ENCODE measurements at places on chromosomes 1 and 21. TPM values are rescaled to one million over a fixed set of nuclear protein-coding genes. Genes with fewer than 3 reads are reported as not detected.

- H3K4me1 ChIP-seq = no peaks in the 10 kb centered on the region
- H3K27me3 ChIP-seq = no peaks in the 10 kb centered on the region
- H3K4me3 ChIP-seq = no peak overlapping the region
- H3K27ac ChIP-seq = no peak overlapping the region
- H3K36me3 ChIP-seq = peaks cover 53% of the 10 kb centered on the region
These were observed 9.1 kb upstream of the SYTL1 start for GRCh38 chr1:27332536-27333281.

DNA sequence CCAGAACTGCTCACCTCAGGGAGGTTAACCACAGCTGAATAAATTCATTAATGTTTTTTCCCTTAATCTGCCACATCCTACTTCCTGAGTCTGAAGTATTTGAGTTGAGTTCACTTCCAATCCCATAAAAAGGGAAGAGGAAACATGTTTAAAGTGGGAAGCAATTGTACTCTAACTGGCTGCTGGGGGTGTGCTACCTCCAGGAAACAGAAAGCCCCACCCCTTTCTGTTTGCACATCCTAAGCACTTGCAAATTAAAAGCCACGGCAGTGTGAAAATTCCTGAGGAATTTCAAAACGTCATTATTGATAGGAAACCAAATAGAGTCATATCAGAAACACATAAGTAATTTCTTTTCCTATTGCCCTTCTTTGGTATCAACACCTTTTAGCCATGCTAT lies 307.0 kb upstream of the NR5A2 start:
- no peaks in the 10 kb centered on the region for H3K4me1 ChIP-seq
- no peak overlapping the region for H3K27ac ChIP-seq
- H3K27me3 ChIP-seq = no peaks in the 10 kb centered on the region
- H3K4me3 ChIP-seq = no peak overlapping the region
- no peak for DNase-seq

GRCh38 chr21:45872902-45873301 lies 108.7 kb upstream of the COL6A1 start:
- no peak overlapping the region for H3K27ac ChIP-seq
- H3K36me3 ChIP-seq = no peaks in the 10 kb centered on the region

DNA sequence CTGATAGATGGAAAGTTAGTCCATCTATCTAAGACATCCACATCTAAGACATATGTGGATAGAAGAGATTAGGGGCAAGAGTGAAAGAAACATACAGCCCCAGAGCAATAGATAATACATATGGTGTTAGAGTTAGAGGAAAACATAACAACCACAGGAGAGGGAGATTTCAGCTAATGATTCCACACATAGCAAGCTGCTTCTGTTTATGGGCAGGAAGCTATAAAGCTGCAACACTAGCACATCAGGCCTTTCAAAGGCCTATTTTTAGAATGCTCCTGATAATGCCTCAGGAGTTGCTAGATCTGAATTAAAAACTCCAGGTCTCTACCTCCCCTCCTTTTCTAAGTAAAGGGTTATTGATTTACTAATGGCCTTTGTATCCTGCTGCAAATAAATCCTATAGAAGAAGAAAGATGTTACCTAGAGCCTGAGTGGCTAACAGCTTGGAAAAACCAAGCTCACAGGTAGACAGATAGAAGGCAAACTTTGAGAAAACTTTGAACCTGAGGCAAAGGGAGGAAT lies 36.1 kb downstream of the BRINP2 start:
- H3K36me3 ChIP-seq = no peaks in the 10 kb centered on the region
- H3K27me3 ChIP-seq = no peaks in the 10 kb centered on the region
- no peak for DNase-seq

- no peak overlapping the region for H3K27ac ChIP-seq
- H3K4me3 ChIP-seq = no peak overlapping the region
- no peaks in the 10 kb centered on the region for H3K4me1 ChIP-seq
- H3K27me3 ChIP-seq = no peaks in the 10 kb centered on the region
- no peak for DNase-seq
- peaks cover 4% of the 10 kb centered on the region for H3K36me3 ChIP-seq
These were observed 35.6 kb downstream of the SLC35A3 start for GRCh38 chr1:100005424-100005823.

DNA sequence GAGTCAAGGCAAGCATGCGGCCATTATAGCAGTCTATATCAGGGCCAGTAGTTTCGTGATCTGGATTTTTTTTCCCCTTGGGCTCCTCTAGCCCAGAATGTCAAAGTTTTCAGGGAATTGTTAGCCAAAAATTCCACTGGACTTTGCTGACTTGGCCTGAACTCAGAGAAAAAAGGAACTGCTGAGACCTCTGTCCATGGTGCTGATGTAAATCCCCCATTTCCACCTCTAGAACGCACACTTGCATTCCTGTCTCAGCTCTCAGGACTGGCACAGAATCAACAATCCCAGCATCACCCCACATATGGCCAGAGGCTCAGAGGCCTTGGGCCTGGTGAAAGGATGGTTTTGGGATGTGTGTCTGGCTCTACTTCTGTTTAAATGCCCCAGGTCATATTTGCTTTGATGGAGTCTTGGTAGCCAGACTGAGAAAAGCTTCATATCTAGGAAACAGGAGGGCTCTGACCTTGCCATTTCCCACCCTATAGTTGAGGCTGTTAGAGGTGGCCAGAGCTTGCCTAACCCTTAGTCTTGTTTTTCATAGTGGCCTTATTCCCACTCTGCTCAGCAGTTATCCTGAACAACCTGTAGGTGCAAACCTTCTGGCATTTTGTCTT lies 16.9 kb upstream of the EFCAB14 start:
- no peaks in the 10 kb centered on the region for H3K4me1 ChIP-seq
- no peaks in the 10 kb centered on the region for H3K36me3 ChIP-seq
- DNase-seq = no peak
- no peak overlapping the region for H3K4me3 ChIP-seq
- H3K27ac ChIP-seq = no peak overlapping the region

SLAMF6 gene
- 1.1 TPM for total RNA-seq

INAVA gene
- total RNA-seq = 0.27 TPM

NECAP2 gene
- total RNA-seq = 38.0 TPM

NBPF9 gene
- total RNA-seq = 23.5 TPM

ATP5IF1 gene
- 260 TPM for total RNA-seq

Measured in sigmoid colon (tissue), 7 donors.